Astrocyte of the spinal cord (primary cell): ENCODE measurements at places on chromosomes 6 and 20.

DNA sequence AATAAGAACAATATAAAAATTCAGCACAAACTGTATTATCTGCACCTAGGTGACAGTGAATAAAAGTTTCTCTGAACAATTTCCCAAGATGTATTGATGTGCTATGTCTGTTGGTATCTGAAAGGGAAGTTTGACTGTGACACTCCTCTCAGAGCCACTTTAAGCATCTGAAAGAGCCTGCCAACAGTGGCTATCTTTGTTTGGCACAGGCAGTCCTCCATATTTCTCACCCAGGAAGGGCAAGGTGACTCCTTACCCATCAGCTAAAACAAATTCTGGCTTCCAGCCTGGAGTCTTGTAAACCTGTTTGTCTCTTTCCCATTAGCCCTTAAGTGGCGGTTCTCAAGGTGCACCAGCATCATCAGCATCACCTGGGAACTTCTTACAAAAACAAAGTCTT, 122.4 kb upstream of the VGLL2 start:
- no peak for DNase-seq

GRCh38 chr6:152634773-152635172, 2.4 kb downstream of the SYNE1 start:
- no peak for DNase-seq

- DNase-seq, result peak; percentile 65
These were observed 50.9 kb downstream of the DTD1 start for GRCh38 chr20:18638768-18639167.

- DNase-seq, result no peak
These were observed 205.6 kb upstream of the ZNF184 start for GRCh38 chr6:27678469-27678868.

DNA sequence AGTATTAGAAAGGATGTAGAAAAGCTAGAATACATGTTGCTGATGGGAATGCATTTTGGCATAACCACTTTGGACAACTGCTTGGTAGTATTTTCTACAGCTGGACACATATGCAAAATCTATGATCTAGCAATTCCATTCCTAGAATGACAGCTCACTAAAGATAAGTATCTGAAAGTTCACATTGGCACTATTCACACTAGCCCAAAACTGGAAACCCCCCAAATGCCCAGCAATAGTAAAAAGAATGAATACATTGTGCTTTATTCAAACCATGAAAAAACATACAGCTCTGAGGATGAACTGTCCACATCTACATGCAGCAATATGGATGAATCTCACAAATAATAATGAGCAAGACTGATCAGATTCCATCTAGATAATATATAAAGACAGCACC, 79.0 kb downstream of the PPP1R3G start:
- no peak for DNase-seq

GRCh38 chr6:68059261-68059660, 575.8 kb upstream of the ADGRB3 start:
- no peak for DNase-seq
